ENCODE measurements at places on chromosomes 3 and 15. TPM values are rescaled to one million over a fixed set of nuclear protein-coding genes. Genes with fewer than 3 reads are reported as not detected.
A peak's percentile ranks its signal among the peaks of the same experiment; 100 is the strongest.

Gene RETNLB
- not detected for total RNA-seq

Gene CADPS
- total RNA-seq, result 0.45 TPM

Gene SLC12A1
- not detected for total RNA-seq

Gene POLG
- 67.1 TPM for total RNA-seq

Gene CDHR4
- not detected for total RNA-seq

Gene UMPS
- 20.8 TPM for total RNA-seq

Gene IQCF5
- not detected for total RNA-seq

Gene LTF
- 4.3 TPM for total RNA-seq

Gene GUCA1C
- total RNA-seq, result not detected

Gene RBM5
- total RNA-seq, result 132 TPM

Gene CD200R1
- total RNA-seq, result 3.8 TPM

Gene SAXO2
- 4.0 TPM for total RNA-seq

DNA sequence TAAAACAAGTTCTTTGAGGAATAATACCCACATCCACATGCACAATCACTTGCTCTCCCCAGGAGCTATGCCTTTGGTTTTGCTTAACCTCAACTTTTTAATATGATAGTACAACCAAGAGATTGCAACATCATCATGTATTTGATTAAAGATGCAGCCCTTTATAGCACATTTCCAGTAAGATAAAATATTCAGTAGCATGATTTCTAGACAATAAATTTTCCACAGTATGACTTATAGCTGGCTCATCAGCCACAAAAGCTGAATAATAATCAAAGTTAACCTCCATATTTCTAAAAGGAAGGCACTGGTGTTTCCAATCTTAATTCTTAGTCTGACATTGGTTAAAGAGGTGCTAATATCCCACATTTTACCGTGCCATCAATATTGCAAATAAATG, 622.5 kb downstream of the TBL1XR1 start:
- no peak for DNase-seq

DNA sequence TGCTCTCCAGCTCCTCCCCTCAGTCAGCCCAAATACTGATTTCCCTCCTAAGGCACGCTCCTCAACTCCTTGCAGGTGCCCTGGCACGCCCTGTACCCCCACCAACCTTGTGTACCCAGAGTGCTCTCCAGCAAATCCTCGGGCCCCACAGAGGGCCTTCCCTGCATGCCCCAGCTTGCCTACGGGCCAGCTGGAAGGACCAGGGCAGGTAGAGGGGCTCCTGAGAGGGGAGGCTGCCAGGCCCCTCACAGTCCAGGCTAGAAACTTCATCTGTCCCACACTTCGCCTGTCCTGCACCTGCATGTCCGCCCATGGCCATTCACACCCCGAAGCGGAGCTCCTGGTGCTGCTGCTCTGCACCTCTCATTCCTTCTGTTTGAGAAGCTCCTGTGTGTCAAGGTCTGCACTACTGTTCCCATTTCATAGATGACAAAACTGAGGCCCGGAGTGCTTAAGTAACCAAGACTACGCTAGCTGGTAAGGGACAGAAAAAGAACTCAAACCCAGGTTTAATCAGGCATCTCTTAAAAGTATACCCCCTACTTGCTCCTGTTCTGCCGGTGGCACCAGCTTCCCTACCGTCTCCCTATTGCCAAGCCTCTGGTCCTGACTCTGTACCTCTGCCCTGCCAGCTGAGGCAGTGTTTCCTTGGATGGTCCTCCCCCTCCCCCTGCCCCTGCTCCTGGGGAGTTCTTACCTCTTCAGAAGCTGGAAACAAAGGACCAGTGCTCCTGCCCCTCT, 35.6 kb downstream of the ZXDC start:
- peak; percentile 65 for DNase-seq

DNA sequence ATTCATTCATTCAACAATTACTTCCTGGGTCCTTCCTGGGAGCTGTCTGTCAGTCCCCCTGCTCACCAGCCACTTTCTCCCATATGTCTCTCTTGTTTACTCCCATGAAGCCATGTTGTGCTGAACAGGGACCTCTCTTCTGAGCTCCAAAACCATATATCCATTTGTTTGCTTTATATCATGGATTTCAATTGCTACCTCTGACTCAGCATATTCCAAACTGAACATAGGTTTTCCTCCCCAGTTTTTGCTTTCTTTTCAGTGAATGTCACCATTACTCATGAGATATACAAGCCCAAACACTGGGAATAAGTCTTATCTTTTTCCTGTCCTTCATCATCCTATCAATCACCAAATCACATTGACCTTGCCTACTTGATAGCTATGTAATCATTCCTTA, 152.5 kb upstream of the P2RY1 start:
- no peak for DNase-seq

GRCh38 chr3:9807981-9808344, 2.1 kb upstream of the TTLL3 start:
- DNase-seq, result no peak

DNA sequence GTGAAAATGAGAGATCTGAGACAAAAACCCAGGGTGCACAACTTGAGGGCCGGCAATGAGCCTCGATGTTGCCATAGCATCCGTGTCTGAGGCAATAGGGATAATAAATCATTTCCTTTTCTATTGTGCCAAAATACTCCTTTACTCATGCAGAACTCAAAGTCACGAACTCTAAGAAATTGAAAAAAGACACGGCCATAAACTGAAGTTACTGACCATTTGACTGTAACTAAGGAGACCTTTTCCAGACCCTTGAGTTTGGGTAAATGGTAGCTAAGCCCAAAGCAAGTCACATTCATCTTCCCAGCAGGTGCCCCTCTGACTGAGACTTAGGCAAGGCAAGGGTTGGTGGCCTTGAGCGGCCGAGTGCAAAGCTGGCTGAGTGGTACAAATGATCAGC, 141.2 kb upstream of the SLCO3A1 start:
- no peak for DNase-seq

DNA sequence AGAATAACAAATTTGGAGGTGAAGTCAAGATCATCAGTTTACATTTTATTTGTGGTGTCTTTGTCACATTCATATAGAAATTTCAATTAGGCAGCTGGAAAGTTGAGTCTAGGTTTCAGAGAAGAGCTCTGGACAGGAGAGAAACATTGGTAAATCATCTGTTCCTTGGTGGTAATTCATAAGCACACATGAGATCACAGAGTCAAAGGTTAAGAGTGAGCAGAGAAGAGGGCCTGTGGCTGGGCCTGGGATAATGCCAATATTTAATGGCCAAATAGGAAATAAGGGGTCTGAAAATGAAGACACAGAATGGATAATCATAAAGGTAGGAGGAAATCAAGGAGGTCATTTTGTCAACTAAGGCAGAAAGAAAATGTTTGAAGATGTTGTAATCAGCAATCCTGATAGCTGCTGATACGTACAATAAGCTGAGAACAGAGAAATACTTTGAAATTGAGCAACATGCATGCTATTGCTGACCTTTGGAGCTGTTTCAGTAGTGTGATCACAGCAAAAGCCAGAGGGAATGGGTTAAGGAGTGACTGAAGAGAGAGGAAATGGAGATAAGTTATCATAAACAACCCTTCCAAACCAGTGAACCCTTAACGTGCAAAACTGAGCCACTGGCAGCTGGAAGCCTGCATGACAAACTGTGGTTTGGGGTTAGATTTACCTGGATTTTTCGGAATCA, 692.8 kb downstream of the AGBL1 start:
- DNase-seq, result no peak

GRCh38 chr15:66030650-66031049, 161.4 kb downstream of the RAB11A start:
- DNase-seq, result no peak

GRCh38 chr15:52615302-52615701, 46.5 kb upstream of the ARPP19 start:
- no peak for DNase-seq

DNA sequence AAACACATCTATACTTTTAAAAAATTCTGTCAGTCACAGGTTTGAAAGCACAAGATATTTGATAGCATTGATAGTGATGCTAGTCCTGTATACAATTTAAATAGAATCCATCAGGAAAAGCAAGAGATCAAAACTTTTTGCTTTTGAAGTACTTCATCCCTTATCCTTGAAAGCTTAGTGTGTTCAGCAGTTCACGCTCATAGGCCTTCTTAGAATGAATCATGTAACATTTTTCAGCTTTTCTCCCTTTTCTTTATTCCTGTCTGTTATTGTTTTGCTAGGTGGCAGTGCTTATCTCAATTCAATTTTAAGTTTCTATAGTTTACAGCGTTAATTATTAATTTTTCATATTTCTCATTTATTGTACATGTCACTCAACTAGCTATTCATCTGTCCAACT, 69.1 kb downstream of the FGF7 start:
- no peak for DNase-seq

GRCh38 chr15:94162939-94163338, 68.4 kb upstream of the MCTP2 start:
- DNase-seq, result no peak

- no peak for DNase-seq
These were observed 46.7 kb downstream of the CASR start for GRCh38 chr3:122230174-122230573.

- DNase-seq, result no peak
These were observed 48.2 kb downstream of the FEM1B start for GRCh38 chr15:68325726-68326125.

DNA sequence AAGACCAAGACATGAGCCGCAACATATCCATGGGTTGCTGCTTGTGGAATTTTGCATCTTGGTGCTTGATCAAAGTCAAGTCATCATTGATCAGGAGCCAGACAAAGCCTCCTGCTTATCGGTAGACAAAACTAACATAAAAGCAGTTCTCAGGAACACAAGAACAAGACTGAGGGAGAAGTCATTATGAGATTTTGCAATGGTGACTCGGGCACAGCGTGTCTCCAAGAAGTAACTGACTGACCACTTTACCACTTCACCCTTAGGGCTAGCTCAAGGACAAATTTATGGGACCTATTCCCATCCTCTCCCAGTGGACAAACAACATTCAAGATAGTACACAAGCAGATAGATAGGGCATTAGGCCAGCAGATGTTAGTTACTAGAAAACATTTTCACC, 68.1 kb upstream of the LIMD1 start:
- no peak for DNase-seq

DNA sequence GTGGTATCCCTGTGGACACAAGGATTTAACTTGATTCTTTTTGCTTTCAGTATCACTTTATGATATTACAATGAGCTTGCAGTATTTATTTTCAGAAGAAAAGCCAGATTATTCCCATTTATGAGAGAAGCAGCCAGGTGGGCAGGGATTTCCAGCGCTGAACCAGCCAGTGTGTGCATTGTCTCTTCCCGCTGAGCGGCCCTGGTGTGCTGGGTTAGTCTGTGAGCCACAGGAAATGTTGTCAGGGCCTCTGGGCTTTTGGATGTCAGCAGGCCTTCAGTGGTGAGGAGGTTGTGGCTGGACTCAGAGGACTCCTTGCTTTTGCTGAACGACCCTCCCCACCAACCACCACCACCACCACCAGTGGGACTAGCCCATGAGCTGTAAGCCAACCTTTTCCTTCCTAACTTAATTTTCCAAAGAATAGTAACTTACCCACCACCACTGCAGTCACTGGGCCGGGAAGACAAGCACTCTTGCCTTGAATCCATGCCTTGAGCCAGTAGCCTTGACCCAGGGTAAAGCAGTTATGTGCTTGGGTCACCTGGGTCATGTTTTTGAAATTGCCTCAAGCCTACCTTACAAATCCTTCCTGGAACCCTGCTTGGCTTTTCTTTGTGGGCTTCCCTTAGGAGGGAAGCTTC, 33.1 kb downstream of the FLNB start:
- peak; percentile 69 for DNase-seq

DNA sequence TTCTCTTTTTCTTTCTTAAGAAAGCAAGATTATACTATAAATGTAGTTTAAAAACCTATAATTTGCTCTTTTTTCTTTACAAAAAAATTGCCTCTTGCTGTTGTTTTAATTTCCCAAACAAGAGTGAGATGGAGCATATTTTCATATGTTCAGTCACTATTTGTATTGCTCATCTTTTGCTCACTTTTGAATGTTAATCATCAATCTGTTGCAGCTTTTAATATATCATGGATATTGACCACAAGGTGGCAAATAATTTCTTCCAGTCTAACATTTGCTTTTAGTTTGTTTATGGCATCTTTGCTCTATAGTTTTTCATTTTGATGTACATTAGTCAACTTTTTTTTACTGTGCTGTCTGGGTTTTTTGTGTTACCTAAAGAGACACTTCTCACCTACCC, 112.6 kb upstream of the THRB start:
- DNase-seq, result no peak

GRCh38 chr3:196835086-196835485, 32.6 kb upstream of the SENP5 start:
- DNase-seq, result no peak

GRCh38 chr15:29699791-29700190, 122.5 kb downstream of the TJP1 start:
- no peak for DNase-seq

DNA sequence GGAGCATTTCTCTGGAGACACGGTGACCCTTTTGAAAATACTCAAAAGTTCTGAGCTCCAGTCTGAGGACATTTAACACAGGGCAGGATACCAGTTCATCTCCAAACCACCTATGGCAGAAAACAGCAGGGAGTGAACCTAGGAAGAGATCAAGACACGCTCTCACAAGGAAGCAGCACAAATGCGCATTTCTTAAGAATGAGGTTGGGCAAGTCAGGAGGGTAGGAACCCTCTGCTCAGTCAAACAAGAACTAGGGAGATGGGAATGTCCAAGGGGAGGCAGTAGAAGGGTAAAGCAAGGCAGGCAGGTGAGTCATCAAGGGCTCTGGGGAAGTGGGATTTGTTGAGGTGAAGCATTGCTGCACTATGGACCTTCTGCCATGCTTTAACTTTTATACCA, 60.3 kb upstream of the PSMD6 start:
- DNase-seq, result no peak

DNA sequence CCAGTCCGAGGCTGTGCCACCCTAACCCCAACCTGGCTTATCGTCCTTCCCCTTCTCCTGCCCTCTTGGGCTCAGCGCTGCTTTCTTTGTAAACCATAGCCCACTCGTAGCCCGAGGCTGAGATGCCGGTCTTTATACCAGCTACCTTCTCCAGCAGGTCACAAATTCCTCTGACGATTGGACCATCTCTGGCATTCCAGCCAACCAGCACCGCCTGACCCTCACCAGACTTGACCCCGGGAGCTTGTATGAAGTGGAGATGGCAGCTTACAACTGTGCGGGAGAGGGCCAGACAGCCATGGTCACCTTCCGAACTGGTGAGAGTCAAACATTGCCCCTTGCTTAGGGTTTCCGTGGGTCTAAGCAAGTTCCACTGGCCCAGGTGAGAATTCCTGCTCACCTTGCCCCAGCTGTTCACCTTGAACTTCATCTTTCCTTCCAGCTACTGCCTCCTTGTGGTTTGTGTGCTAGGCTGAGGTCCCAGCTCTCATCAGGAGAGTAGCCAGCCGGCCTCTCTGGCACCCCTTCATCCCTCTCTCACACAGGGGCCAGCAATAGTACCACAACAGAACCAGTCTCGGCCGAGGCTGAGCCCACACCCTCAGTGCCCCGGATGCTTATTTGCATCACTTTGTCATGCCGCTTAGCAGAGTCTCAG, 66.7 kb downstream of the BOC start:
- no peak for DNase-seq

GRCh38 chr3:94784274-94784673, 721.4 kb downstream of the NSUN3 start:
- no peak for DNase-seq

- DNase-seq, result no peak
These were observed 89.6 kb upstream of the CBLB start for GRCh38 chr3:105958237-105959000.
